Astrocyte (in vitro differentiated cells and primary cell): ENCODE measurements at places on chromosomes 5 and 9. TPM values are rescaled to one million over a fixed set of nuclear protein-coding genes. Genes with fewer than 3 reads are reported as not detected.

- peak overlapping the region; percentile 84 for H3K4me3 ChIP-seq
- H3K4me1 ChIP-seq, result peaks cover 20% of the 10 kb centered on the region
- peak overlapping the region; percentile 96 for H3K27ac ChIP-seq
- no peaks in the 10 kb centered on the region for H3K27me3 ChIP-seq
- DNase-seq, result no peak
- no peaks in the 10 kb centered on the region for H3K36me3 ChIP-seq
Observed at GRCh38 chr5:57172466-57173318, 1.2 kb upstream of the GPBP1 start.

DNA sequence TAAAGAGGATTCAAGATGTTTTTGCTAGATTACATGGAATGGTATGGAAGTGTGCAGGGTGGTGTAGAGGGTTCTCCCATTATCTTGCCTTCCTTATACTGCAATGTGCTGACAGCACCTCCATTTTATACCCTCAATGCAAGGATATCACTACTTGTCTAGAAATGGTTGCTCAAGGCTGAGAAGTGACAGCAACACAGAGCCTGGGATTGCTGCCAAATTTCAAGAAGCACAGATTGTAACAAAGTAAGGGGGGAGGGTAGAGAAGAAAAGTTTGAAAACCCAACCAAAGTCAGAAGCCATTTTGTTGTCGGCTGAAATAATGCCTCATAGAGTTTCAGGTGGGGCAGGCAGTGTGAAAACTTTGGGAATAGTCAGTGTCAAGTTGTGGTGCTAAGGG lies 29.8 kb downstream of the PCDHAC2 start:
- no peak for DNase-seq
- H3K4me1 ChIP-seq, result no peaks in the 10 kb centered on the region
- H3K27me3 ChIP-seq, result no peaks in the 10 kb centered on the region

DNA sequence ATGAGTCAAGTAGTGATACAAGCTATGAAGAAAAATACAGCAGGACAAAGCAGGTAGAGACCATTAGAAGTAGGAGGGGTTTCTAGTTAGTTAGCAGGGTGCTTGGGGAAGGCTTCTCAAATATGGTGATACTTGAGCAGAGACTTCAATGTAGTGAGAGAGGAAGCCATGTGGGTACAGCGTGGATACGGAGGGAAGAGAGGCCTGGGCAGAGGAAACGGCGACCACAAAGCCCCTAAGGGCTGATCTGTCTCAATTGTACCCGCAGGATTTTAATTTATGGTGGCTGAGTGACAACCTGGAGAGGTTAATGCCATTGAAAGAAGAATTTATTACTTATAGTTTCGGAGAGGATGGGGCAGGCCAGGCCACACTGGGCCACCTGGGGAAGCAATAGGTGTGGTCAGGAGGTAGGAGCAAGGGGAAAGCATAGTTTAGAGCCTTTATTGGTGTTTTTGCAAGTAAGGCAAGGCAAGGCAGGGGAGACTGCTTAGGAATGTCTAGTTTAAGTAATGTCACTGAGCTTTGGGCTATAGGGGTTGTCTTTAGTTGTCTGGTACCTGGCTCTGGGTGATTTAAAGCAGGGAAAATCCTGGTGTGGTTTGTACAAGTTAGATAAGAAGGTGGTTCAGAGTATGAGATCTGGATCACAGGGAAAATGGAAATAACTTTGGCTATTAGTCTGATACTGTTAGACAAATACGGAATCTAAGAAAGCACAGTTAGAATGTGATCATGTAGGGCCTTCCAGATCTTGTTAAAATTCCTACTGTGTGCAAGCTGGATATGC lies 42.6 kb downstream of the GCNT4 start:
- no peaks in the 10 kb centered on the region for H3K36me3 ChIP-seq
- H3K27ac ChIP-seq, result no peak overlapping the region
- no peak overlapping the region for H3K4me3 ChIP-seq
- no peaks in the 10 kb centered on the region for H3K4me1 ChIP-seq
- DNase-seq, result no peak

GRCh38 chr5:17343675-17344074 lies 126.2 kb downstream of the BASP1 start:
- no peak overlapping the region for H3K4me3 ChIP-seq
- H3K27me3 ChIP-seq, result no peaks in the 10 kb centered on the region
- no peak overlapping the region for H3K27ac ChIP-seq
- DNase-seq, result peak; percentile 84
- no peaks in the 10 kb centered on the region for H3K36me3 ChIP-seq

DNA sequence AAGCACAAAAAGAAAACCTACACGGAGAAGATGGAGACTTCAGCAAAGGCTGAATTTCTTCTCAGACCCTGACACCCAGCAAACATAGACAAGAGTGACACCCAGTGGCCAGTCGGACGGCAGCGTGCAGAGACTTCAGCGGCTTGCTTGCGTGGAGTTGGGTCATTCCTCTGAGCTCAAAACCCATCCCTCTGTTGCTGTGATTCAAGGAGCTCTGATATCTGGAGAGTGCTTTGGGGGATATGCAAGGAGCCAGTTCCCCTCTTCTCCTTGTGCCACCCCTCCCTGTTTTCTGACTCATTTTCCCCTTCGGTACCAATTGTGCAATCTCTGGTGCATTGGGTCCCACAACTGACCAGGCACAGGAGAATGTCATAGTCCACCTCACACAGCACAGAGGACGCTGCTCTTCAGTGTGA lies 27.5 kb downstream of the SH3TC2 start:
- H3K27me3 ChIP-seq, result no peaks in the 10 kb centered on the region
- H3K4me1 ChIP-seq, result no peaks in the 10 kb centered on the region

DNA sequence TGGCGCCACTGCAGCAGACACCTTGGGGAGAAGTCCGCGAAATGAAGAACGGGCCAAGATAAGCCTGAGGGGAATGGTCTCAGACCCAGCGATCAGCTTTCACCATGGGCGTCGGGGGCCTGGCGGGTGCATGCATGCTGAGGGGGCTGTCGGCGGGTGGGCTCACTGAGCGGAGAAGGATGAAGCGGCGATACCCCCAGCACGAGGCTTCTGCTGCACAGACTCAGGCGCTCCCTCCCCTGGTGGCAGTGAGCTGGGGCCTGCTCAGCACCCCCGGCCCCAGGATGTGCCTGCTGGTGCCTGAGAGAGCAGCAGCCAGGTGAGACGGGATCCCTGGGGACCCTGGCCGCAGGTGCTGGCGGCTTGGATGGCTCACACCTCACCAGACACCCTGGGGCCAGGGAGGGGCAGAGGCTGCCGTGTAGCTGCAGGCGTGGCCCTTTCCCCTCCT lies 31.2 kb downstream of the CEP72 start:
- H3K4me1 ChIP-seq, result no peaks in the 10 kb centered on the region
- H3K27ac ChIP-seq, result no peak overlapping the region
- H3K4me3 ChIP-seq, result no peak overlapping the region
- DNase-seq, result no peak
- no peaks in the 10 kb centered on the region for H3K27me3 ChIP-seq

DNA sequence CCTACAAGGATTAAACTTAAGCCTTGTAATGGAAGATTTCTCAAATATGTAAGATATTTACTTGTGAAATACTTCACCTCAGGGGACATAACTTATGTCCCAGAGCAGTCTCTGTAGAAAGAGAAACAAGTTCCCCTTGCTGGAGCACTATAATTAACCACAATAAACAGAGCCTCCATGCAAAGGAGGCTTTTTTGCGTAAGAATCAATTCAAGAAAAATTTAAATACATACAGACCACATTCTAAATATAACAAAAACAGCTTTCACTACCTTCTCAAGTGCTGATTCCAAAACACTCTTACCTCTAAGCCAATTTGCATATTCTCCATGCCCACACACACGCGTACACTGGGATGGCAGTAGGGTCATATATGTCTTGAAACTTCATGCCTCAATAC lies 30.7 kb upstream of the CCNB1 start:
- H3K36me3 ChIP-seq, result no peaks in the 10 kb centered on the region
- no peak for DNase-seq
- no peak overlapping the region for H3K27ac ChIP-seq
- H3K4me1 ChIP-seq, result no peaks in the 10 kb centered on the region
- H3K4me3 ChIP-seq, result no peak overlapping the region

- H3K36me3 ChIP-seq, result no peaks in the 10 kb centered on the region
- no peaks in the 10 kb centered on the region for H3K27me3 ChIP-seq
- H3K4me3 ChIP-seq, result no peak overlapping the region
- DNase-seq, result no peak
- no peak overlapping the region for H3K27ac ChIP-seq
Observed at GRCh38 chr9:97895211-97895610, 27.1 kb downstream of the TRMO start.

DNA sequence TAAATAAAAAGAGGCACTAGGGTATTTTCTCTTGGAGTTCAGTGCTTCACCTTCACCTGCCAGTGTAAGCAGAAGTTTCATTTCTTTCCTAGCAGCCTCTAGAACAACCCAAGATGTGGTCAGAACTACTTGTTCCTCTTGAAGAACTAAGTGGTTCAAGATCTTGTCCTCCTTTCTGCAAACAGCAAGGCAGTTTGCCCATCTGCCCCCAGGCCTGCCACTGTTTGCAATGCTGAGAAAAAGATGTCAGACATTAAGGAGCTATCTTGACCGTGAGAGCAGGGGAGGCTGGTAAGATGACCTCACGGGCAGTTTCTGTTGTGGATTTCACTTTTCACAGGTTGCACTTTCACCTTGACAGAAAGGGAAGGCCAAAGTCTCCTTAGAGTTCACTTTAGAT lies 52.0 kb upstream of the KLF4 start:
- H3K4me3 ChIP-seq, result no peak overlapping the region
- no peaks in the 10 kb centered on the region for H3K36me3 ChIP-seq
- no peaks in the 10 kb centered on the region for H3K4me1 ChIP-seq
- no peak overlapping the region for H3K27ac ChIP-seq
- H3K27me3 ChIP-seq, result no peaks in the 10 kb centered on the region

GRCh38 chr5:69492391-69492922 lies at the start of gene OCLN:
OCLN (plus strand) TSS chr5:69492790; CDS start chr5:69504245, 11,455 bp downstream.
- H3K27me3 ChIP-seq, result peaks cover 20% of the 10 kb centered on the region
- H3K4me1 ChIP-seq, result peaks cover 12% of the 10 kb centered on the region
- H3K36me3 ChIP-seq, result no peaks in the 10 kb centered on the region
- H3K27ac ChIP-seq, result no peak within 1 kb of the TSS

GRCh38 chr5:67166460-67167285 lies 29.9 kb downstream of the CD180 start:
- H3K27ac ChIP-seq, result no peak overlapping the region
- H3K4me1 ChIP-seq, result peaks cover 9% of the 10 kb centered on the region
- H3K27me3 ChIP-seq, result no peaks in the 10 kb centered on the region
- H3K36me3 ChIP-seq, result peaks cover 15% of the 10 kb centered on the region
- H3K4me3 ChIP-seq, result peak overlapping the region; percentile 8

DNA sequence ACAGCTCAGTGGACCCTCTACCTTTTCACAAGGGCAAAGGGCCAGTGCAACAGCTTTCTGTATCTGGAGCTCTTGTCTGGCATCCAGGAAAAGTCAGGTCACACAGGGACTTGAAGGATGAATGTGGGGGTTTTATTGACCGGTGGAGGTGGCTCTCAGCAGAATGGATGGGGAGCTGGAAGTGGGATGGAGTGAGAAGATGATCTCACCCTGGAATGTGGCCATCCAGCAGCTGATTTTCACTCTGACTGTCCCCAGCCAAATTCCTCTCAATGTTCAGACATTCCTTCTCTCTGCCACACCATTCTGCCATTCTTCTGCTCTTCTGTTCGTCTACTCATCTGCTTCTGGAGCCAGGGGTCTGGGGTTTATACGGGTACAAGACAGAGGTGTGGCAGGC lies 1119.9 kb downstream of the TAF11L14 start:
- no peaks in the 10 kb centered on the region for H3K36me3 ChIP-seq
- H3K4me3 ChIP-seq, result no peak overlapping the region
- H3K27me3 ChIP-seq, result no peaks in the 10 kb centered on the region
- H3K4me1 ChIP-seq, result no peaks in the 10 kb centered on the region
- no peak overlapping the region for H3K27ac ChIP-seq
- no peak for DNase-seq

- no peaks in the 10 kb centered on the region for H3K27me3 ChIP-seq
- H3K36me3 ChIP-seq, result no peaks in the 10 kb centered on the region
- H3K4me3 ChIP-seq, result no peak overlapping the region
- H3K27ac ChIP-seq, result no peak overlapping the region
- H3K4me1 ChIP-seq, result no peaks in the 10 kb centered on the region
Observed at GRCh38 chr9:12993466-12993865, 218.6 kb downstream of the LURAP1L start.

The EGFLAM gene
- total RNA-seq, result 1.0 and 1.1 TPM in 2 replicates

The RFK gene
- total RNA-seq, result 19.2 and 26.8 TPM in 2 replicates

The PRDM9 gene
- total RNA-seq, result not detected in 2 replicates

The PCDHGA10 gene
- 34.0 and 41.6 TPM in 2 replicates for total RNA-seq

The SPATA6L gene
- total RNA-seq, result 2.8 and 3.6 TPM in 2 replicates
